ENCODE measurements at places on chromosomes 5 and 9.

GRCh38 chr5:77719666-77720363, 56.3 kb downstream of the TBCA start:
- no peak for DNase-seq

DNA sequence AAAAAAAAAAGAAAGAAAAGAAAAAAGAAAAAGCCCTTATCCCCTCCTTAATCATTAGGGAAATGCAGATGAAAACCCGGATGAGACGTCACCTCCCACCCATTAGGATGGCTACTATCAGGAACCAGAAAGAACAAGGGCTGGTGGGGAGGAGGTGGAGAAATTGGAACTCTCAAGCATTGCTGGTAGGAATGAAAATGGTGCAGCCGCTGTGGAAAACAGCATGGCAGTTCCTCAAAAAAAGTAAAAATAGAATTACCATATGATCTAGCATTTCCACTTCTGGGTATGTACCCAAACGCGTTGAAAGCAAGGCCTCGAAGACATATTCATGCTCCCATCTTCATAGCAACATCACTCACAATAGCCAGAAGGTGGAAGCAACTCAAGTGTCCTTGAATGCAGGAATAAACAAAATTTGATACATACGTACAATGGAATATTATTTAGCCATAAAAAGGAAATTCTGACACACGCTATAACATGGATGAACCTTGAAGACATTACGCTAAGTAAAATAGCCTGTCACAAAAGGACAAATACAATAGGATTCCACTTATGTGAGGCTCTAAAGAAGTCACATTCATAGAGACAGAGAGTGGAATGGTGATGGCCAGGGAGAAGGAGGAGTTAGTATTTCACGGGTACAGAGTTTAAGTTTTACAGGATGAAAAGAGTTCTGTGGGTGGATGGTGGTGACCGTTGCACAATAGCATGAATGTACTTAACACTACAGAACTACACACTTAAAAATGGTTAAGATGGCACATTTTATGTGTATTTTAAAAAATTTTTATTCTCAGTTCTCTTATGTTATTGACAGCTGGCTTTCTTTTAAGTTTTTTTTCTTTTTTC, 166.8 kb upstream of the IER5L start:
- DNase-seq: no peak

- DNase-seq: no peak
These were observed 13.8 kb upstream of the CCL28 start for GRCh38 chr5:43425983-43426382.

GRCh38 chr9:28915202-28915930, 1342.1 kb upstream of the C9orf72 start:
- DNase-seq: no peak

- DNase-seq: no peak
These were observed 6.5 kb downstream of the SLC35A4 start for GRCh38 chr5:140571105-140571504.

DNA sequence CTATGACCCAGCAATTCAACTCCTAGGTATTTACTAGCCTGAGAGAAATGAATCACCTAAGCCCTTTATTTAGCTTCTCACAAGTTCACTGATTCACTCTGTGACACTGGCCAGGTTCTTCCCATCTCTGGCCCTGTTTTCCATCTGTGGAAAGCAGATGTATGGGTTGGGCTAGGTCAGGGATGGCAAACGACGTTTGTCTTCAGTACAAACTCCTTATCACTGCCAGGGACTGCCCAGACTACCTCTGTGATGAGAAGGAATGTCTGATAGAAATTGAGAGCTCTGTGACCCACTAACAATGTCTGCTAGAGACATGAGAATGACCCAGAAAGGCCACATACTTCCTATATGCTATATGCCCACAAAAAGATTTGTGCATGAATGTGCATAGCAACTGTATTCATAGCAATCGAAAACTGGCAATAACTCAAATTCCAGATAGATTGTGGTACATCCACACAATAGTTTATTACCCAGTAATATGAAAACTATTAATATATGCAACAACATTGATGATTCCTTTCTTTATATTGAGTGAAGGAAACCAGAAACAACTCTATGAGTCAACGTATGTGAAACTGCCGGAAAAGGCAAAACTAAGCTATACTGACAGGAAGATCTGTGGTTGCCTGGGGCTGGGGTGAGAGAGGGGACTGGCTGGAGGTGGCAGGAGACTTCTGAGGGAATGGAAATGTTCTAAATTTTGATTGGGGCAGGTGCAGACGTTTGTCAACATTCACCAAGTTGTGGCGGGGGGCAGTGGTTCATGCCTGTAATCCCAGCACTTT, 32.0 kb upstream of the ADAM19 start:
- peak; percentile 68 for DNase-seq

DNA sequence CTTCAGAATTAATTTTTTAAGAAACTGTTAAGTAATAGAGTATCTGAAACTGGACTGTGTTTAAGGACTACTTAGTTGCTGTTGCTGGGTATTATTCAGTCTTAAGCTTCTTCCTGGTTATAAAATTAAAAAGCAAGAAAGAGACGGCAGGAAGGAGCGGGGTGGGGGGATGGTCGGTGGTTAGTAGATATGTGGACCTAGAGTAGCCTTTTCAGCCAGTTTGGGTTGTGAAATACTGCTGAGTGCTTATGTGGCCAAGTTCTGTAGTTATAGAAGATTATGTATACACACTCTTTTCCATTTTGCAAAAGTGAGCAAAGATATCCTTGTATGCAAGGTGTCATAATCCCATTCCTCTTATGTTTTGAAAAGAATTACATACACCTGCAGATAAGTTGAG, 28.5 kb downstream of the TRIO start:
- DNase-seq: no peak

- DNase-seq: peak; percentile 60
These were observed 17.8 kb upstream of the DPM2 start for GRCh38 chr9:127955294-127956015.

DNA sequence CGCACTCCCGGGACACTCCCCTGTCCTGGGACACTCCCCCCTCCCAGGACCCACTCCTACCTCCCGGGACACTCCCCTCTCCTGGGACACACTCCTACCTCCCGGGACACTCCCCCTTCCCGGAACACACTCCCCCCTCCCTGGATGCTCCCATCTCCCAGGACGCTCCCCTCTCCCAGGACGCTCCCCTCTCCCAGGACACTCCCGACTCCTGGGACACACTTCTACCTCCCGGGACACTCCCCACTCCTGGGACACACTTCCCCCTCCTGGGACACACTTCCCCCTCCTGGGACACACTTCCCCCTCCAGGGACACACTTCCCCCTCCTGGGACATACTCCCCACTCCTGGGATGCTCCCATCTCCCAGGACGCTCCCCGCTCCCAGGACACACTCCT, 95.6 kb downstream of the RXRA start:
- DNase-seq: no peak

DNA sequence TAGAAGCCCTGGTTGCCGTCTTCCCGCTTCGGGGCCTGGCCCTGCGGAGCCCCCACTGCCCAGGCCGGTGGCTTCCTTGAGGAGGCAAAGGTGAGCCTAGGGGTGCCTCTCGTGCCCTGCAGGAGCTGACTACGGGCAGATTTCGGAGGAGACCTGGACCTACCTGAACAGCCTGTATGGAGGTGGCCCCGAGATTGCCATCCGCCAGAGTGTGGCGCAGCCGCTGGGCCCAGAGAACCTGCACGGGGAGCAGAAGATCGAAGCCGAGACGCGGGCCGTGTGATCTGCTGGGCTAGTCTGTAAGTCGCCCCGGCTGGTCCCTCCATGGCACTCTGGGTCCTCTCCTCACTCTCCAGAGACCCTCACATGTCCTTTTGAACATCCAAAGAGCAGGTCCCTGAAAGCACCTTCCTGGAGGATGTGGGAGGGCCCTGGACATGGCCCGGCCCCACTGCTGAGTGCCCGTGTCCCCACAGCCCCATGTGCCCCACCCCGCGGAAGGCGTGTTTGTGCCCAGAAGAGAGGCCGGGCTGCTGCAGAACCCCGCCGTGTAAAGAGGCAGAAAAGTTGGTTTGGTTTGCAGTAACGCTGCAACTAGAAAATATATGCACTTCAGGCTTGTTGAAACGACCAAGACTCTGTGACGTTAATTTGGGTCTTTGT, 44.9 kb downstream of the USP20 start:
- DNase-seq: no peak

DNA sequence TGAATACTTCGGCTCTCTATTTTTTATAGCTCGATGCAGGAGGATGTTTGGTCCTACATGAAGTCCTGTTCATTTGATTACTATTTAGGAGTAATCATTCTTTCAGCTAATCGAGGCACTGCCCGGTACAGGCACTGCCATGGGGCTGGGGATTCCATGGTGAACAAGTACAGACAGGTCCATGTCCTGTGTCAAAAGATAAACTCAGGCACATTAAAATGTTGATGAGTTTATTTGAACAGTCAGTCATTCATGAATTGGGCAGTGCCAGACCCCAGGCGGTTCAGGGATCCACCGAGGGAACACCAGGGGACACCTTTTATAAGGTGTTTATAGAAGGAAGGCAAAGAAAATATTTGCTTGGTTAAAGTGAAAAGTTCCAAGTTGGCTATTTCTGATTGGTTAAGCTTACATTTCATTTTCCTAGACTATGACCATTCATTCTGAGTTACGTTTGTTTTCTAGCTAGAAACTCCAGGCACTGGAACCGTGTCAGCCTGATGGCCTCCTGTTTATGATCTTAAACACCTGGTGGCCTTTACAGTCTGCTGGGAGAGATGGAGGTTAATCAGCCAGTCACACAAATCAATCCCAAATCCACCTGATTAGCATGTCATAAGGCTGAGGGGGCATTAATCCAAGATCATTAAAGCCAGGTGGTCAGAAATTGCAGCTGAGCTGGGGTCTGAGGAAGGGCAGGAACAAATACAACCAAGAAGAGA, 47.0 kb upstream of the TDRD7 start:
- DNase-seq: no peak

GRCh38 chr5:111127453-111128195, 35.5 kb downstream of the WDR36 start:
- DNase-seq: no peak
